ENCODE measurements at places on chromosomes 13 and 19.

GRCh38 chr19:36128392-36128736 lies 11.5 kb upstream of the CAPNS1 start:
- no peak for DNase-seq

DNA sequence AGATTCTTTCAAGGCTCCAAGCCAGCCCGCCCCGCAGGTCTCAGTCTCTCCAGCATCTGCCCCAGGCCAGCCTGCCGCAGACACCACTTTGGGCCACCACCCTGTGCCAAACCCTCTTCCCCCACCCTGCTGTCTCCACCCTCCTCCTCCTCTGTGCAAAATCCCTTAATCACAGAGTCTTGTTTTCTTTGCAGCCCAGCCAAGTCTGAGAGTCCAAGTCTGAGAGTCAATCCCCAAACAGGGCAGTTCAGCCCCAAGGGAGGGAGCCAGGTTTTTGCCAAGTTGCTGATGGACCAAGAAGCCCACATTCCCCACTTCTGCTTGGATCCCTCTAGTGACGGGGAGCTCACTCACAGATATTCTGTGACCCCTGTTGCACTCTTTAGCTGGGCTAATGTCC lies 3.1 kb downstream of the ADAMTS10 start:
- DNase-seq: no peak

DNA sequence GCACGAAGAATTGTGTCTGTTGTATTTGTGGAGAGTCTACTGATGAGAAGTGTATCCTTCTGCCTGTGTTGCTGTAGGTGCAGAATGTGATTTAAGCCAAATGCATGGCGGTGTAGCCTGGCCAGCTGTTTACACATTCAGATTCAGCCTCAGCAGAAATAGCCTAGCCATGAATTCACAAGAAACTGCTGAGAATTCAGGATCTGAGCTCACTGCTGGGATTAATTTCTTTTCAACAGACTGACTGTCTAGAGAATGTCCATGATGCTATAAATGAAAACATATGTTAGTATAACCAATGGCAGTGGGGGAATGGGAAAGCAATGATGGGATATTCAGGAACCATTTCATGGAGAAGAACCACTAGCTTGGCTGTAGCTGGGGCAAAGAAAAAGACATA lies 77.4 kb upstream of the RNF113B start:
- DNase-seq: no peak

GRCh38 chr19:18437491-18438330 lies at the start of gene ISYNA1:
Gene ISYNA1 (minus strand): TSS chr19:18438133. CDS start chr19:18437979, 154 bp downstream.
- DNase-seq: peak; percentile 54

DNA sequence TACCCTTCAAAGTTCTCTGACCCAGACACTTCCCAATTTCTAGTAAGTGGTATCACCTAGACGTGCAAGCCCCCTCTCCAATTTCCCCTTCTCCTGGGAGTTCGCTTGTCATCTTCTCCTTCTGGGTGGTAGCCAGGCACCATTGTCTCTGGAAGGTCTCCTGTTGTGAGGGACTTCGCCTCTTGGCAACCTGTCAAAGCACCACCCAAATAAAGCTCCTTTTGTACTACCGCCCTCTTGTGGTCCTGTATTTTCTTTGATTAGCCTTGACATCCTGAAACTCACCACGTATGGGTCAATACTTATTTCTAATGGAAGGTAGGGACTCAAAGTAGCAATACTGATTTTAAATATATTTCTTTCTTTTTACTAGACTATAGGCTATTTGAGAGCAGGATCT lies 8.2 kb downstream of the GPC5 start:
- no peak for DNase-seq

- DNase-seq: peak; percentile 26
These were observed 4.9 kb upstream of the LYPD3 start for GRCh38 chr19:43470288-43470687.

- DNase-seq: no peak
These were observed 34.4 kb upstream of the MIR17HG start for GRCh38 chr13:91313103-91313502.

DNA sequence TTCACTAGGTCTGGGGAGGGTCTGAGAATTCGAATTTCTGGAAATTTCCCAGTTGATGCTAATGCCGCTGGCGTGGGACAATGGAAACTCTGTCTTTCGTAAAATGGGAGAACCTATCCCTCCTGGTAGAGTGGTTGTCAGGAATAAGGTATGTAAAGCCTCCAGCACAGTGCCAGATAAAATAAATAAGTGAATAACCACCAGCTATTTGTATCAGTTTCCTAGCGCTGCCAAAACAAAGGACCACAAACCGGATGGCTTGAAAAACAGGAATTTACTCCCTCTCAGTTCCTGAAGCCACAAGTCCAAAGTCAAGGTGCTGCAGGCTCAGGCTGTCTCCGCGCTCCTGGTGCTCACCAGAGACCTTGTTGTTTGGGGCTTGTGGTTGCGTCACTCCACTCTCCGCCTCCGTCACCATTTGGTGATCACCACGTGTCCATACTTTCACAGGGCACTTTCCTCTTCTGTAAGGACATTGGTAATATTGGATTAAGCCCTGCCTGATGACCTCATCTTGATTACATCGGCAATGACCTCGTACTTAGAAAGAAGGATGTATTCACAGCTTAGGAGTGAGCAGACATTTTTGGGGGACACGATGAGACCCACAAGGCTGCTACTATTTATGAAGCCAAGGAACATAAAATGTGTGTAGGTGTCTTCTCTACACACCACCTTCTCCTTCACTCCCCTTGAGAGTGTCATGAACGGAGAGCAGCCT lies 428.5 kb downstream of the IRS2 start:
- DNase-seq: no peak

- DNase-seq: peak; percentile 93
These were observed 2.1 kb upstream of the SLC27A5 start for GRCh38 chr19:58513694-58514563.

GRCh38 chr19:16315825-16316505 lies 8.7 kb upstream of the KLF2 start:
- DNase-seq: no peak

DNA sequence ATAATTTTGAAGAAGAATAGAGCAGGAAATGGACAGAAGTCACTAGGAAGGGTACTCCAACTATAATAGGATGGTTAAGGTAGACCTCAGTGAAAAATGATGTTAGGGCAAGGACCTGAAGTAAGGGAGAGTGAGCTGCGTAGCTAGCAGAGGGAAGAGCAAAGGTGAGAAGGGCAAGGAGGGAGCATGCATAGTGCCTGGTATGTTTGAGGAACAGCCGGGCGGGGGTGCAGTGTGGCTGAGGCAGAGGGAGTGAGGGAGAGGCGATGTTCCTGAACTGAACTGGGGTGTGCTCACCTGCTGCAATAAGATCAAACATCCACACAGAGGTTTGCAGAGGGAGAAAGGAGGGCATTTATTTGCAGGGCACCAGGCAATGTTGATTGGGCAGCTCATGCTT lies 110.4 kb downstream of the DNAJC15 start:
- no peak for DNase-seq

- no peak for DNase-seq
These were observed 423.5 kb upstream of the ATXN8OS start for GRCh38 chr13:69683921-69684686.

GRCh38 chr13:96000069-96000468 lies 53.1 kb downstream of the UGGT2 start:
- DNase-seq: no peak

GRCh38 chr19:49271080-49271753 lies 53.8 kb downstream of the SLC6A16 start:
- DNase-seq: no peak

DNA sequence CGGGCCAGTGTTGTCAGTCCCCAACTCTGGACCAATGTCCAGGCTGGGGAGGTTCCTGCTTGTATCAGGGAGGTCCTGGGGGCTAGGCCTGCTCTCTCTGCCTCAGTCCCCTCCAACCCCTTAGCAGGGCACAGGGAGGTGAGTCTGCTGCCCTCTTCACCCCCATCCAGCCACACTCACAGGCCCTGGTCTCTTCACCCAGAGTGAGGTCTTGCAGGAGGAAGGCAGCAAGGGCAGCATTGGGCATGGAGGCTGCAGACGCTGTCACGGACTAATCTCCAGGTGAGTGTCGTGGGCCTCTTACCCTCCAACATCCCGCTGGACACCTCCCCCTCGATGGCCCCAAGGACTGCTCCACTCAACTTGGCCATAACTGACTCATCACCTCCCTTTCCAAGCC lies 11.9 kb upstream of the SIGLEC11 start:
- DNase-seq: no peak

DNA sequence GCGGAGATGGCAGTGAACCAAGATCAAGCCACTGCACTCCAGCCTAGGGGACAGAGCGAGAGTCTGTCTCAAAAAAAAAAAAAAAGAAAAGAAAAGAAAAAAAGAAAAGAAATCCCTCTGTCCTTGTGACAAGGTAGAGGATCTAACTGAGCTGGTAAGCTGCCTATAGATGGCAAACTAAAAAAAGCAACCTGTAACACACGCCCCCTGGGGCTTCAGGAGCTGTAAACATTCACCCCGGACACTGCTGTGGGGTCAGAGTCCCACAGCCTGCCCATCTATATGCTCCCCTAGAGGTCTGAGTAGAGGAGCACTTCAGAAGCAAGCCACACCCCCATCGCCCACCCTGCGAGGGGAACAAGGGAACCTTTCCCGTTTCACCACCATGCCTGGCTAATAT lies 4.3 kb upstream of the PGPEP1 start:
- DNase-seq: no peak
